ENCODE measurements at places on chromosomes 6 and 20. TPM values are rescaled to one million over a fixed set of nuclear protein-coding genes. Genes with fewer than 3 reads are reported as not detected.

FERMT1 gene
- 21.4 TPM for polyA plus RNA-seq

SIRPB1 gene
- 1.6 TPM for polyA plus RNA-seq

DYNLT2 gene
- 7.2 TPM for polyA plus RNA-seq

GRCh38 chr6:96755096-96755495 lies 82.2 kb downstream of the GPR63 start:
- no peak overlapping the region for H3K27ac ChIP-seq
- no peak for DNase-seq
- H3K36me3 ChIP-seq = no peaks in the 10 kb centered on the region
- H3K4me3 ChIP-seq = no peak overlapping the region
- H3K27me3 ChIP-seq = peaks cover 2% of the 10 kb centered on the region

DNA sequence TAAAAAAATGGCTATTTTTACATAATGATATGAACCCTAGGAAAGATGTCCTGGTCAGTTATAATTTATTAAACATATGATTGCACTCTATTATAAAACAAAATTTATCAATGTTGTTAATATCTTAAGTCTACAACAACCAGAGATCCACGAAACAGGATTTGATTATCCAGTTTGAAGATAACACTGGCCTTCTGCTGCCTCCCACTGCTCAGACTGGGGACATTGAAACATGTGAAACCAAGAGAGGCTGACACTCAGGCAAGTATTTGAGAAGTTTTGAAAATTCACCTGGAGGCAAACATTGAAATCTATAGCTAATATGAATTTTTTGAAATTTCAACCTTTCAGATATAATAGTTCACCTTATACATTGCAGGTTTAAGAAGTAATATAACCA lies 219.3 kb upstream of the HSF2 start:
- no peaks in the 10 kb centered on the region for H3K27me3 ChIP-seq
- no peaks in the 10 kb centered on the region for H3K4me1 ChIP-seq
- no peaks in the 10 kb centered on the region for H3K36me3 ChIP-seq
- no peak for DNase-seq
- H3K4me3 ChIP-seq = no peak overlapping the region
- H3K27ac ChIP-seq = no peak overlapping the region

GRCh38 chr20:6473197-6473596 lies 294.3 kb upstream of the BMP2 start:
- no peak overlapping the region for H3K4me3 ChIP-seq
- H3K27me3 ChIP-seq = no peaks in the 10 kb centered on the region
- no peak for DNase-seq
- no peak overlapping the region for H3K27ac ChIP-seq
- no peaks in the 10 kb centered on the region for H3K36me3 ChIP-seq
- H3K4me1 ChIP-seq = no peaks in the 10 kb centered on the region

All from large intestine (tissue), 12 donors.